ENCODE measurements at places on chromosomes 2 and 18.

DNA sequence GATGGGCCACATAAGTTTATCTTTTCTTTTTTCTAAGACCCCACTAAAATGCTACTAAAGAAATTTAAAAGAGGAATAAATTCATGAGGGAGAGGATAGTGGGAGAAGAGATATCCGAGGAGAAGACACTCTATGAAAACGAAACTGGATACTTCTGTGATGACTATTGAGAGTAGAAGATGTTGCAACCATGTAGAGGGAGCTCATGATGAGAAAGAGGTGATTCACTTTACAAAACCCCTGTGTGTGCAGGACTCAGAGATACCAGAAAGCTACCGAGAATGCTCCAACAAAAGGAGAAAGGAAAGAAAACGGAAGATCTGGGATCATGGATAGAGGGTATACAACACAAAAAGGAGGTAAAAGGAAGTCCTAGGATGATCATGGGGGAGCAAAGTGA lies 34.9 kb downstream of the SLC38A11 start:
- DNase-seq: no peak

GRCh38 chr2:100589527-100589926 lies 26.7 kb downstream of the PDCL3 start:
- DNase-seq: no peak

- no peak for DNase-seq
Measured at GRCh38 chr2:5657231-5657630, 35.0 kb upstream of the SOX11 start.

- peak; percentile 39 for DNase-seq
Measured at GRCh38 chr2:84939426-84940087, 31.4 kb upstream of the KCMF1 start.

DNA sequence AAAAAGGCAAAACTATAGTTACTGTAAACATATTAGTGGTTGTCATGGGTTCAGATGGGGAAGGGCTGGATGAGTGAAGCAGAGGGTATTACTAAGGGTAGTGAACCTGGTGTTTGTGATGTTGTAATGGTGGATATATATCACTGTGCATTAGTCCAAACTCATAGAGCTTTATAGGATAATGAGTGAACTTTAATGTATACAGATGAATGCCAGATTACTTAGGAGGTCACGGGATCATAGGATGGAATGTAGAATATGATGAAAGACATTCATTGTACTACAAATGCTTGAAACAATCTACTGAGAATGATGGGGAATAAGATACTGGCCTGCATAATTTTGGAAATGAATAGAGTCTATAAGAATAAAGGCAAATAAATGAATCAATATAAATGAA lies 226.7 kb upstream of the ZNF804A start:
- no peak for DNase-seq

DNA sequence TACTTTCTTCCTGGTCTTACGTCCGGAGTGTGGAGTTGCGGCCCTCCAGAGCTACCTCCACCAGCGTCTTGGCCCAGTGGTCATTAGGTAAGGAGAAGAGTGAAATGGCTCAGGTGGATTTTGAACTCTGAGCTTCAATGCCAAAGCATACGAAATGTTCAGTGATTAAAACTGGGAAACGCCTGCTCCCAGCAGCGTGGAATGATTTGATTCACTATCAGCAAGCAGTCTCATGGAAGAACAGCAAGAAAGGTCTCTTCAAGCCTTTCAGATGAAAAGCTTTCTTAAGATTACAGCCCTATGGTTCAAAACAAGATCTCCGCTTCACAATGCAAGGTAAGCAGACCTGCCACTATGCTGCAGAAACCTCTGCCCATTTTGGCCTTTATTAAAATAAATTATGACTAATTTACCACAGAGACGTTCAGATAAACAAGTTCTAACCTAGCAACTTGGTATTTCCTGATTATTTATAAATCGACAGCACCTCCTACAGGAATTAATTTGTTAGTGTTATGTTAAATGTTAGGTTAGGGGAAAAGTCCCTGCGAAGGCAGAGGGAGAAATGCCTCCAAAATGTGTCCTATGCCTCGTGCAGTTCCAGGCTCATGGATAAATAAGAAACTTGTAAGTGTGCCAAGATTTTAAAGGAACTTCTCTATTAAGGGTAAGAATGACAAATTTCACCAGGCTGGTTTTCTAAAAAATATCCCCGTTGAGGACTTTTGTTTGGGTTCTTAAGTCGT lies 10.1 kb downstream of the SP9 start:
- DNase-seq: no peak

DNA sequence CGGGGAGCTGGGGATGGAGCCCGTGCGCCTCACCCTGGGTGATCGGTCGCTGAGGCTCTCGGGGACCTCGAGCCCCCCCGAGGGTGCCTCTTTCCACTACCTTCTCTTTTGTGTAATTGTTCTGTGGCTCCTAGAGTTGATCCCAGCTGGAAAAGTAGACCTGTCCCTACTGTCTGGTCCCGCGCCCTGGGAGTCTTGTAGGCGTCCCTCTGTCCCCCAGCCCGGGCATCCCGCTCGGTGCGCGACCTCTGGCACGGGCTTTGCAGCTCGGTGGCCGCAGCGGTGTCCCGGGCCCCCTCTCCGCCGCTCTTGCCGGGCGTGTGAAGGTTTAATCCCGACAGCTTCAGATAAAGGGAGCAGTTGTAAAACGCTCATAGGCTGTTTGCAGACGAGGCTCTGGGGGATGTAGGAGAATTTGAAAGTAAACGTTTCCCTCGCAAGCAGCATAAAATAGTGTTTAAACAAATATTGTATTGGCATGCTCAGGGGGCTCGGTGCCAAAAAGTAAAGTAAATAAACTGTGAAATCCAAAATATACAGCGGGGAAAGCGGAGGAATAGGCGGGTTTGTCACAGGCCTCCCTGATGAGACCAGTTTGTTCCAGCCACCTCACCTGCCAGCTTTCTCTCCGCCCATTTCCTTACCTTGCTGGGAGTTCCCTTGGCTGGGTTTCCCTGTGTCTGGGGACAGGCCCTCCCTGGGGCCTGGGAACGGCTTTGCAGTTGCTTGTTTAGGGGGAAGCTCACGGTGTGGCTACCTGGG lies 1.9 kb downstream of the GLI2 start:
- no peak for DNase-seq

- DNase-seq: no peak
Measured at GRCh38 chr18:45783097-45784075, 42.1 kb upstream of the SIGLEC15 start.

- DNase-seq: no peak
Measured at GRCh38 chr2:8119782-8120505, 561.9 kb upstream of the ID2 start.

DNA sequence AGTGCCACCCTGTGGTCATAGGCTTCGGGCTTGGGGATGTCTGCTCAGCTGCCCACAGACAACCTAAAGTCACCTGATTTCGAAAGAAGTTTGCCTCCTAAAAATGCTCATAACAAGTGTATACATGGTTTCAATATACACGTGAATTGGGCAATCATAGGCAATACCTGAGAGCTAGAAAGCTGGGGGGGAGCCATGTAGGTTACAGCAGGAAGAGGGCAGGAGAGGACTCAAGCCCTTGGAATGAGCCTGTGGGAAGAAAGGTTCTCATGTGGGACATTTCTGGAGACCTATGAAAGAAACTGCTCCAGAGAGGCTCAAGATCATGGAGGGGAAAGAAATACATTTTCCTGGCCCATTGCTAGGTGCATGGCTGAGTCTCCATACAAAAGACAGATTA lies 109.7 kb downstream of the ACOXL start:
- DNase-seq: no peak

GRCh38 chr2:141455211-141455826 lies 675.5 kb downstream of the LRP1B start:
- DNase-seq: no peak

DNA sequence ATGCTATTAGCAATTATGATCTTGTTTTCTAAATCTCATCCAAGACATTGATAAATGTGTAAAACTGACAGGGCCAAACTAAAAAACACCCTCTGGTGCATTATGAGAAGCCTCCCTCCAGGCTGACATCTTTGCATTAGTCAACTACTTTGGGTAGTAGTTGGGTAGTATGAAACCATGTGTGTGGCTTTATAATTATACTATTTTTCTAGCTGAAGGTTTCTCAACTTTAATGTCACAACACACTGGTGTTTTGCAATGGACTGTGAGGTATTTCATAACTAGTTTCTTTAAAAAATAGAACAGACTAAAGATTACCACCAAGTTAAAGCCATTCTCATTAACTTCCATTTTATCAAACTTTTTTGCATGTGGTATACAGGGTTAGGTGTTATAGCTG lies 73.1 kb upstream of the RBMS1 start:
- no peak for DNase-seq

GRCh38 chr2:52639692-52640091 lies 1127.9 kb upstream of the CHAC2 start:
- no peak for DNase-seq

- no peak for DNase-seq
Measured at GRCh38 chr2:177612659-177613058, 220.1 kb downstream of the AGPS start.

GRCh38 chr2:136211701-136212100 lies 93.8 kb upstream of the CXCR4 start:
- DNase-seq: no peak

GRCh38 chr2:72149556-72150156 lies 2.0 kb upstream of the CYP26B1 start:
- DNase-seq: no peak

GRCh38 chr2:219474285-219475060 lies 24.2 kb upstream of the GMPPA start:
- no peak for DNase-seq

- no peak for DNase-seq
Measured at GRCh38 chr18:56089612-56090258, 501.7 kb upstream of the TCF4 start.

GRCh38 chr2:234107861-234108260 lies 57.4 kb downstream of the SPP2 start:
- DNase-seq: no peak

DNA sequence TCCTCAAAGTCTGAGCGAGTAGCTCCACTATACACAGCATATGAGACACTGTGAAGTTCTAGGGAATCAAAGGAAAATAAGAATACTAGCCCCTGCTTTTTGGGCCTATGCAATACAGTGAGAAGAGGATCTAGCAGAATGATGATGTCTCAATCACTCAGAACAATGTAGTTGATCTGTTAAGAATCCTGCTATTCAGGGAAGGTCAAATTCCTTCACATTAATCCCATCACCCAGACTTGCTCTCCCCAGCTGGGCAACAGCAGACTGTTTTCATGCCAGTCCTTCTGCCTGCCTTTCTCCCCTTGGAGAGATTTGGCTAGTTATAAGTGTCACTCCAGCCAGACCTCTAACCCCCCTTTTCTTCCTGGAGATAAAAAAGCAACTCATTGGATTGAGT lies 230.0 kb upstream of the EPHA4 start:
- DNase-seq: no peak

DNA sequence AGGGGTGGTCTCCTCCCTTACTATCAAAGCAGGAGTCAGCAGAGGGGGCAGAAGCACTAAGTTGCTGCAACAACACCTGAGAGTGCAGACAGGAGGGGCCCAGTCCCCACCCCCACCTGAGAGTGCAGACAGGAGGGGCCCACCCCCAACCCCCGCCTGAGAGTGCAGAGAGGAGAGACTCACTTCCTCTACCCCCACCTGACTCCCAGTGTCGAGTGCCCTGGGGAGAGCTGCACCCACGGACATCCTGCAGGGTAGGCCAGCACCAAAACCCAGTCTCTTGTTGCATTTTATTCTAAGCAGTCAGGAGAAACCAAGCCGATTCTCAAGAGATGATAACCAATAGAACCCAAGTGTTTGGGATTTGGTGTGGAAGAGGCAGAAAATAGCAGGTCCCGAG lies 78.4 kb downstream of the NAPG start:
- DNase-seq: no peak

- no peak for DNase-seq
Measured at GRCh38 chr2:13230221-13230620, 513.5 kb downstream of the TRIB2 start.

DNA sequence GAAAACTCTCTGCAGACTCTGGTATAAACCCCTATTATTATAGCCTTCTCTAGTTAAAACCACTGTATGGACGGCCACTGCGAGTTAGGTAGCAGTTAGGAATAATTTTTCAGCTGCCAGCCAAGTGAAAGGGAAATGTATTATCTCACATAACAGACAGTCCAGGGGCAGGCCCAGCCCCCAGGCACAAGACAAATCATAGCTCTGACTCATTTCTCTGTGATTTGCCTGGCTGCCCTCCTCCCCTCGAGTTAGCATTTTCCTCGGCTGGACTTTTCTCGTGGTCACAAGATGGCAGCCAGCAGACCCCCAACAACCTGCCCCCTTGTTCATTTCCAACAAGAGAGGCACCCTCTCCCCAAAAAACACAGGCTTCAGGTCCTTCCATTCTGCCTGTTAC lies 10.5 kb downstream of the VIT start:
- no peak for DNase-seq

Data from stimulated activated CD4-positive, alpha-beta T cell treated with anti-CD3 and anti-CD28 coated beads, Interleukin-1b, Interleukin-23, amount 100 ng/mL, for 1 hour (primary cell).